ENCODE measurements at places on chromosomes 1 and 21.

GRCh38 chr1:17143760-17144159 is 24.5 kb upstream of the PADI2 start:
- DNase-seq: no peak

- DNase-seq: no peak
Measured at GRCh38 chr1:245679821-245680780, 525.3 kb downstream of the KIF26B start.

GRCh38 chr1:96520579-96520947 is 201.0 kb upstream of the PTBP2 start:
- DNase-seq: no peak

DNA sequence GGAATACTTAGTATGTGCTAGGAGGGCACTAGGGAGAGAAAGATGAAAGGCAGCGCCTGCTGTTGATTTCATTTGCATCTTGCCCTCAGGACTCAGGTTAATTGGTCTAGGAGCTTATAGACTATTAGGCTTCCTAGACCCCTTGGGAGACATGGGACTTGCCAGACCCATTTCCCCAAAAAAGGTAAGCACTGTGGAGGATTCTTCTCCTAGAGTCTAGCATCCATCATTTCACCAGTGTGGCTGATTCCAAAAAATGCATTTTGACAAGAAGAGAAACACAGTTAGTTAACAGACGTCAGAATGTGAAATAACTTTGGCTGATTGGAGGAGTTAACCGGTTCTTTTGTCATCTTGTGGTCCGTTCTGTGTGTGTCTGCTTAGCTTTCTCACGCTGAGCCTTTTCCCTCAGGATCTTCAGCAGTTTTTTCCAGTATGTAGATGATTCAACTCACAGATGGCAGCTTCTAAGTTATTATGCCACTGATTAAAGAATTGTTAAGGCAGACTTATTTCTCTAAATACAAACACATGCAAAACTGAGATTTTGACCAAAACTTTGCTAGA is 108.8 kb downstream of the KIF26B start:
- DNase-seq: no peak

- DNase-seq: no peak
Measured at GRCh38 chr1:67446893-67447292, 16.7 kb upstream of the SERBP1 start.

GRCh38 chr21:46459356-46460112 is 843 bp downstream of the DIP2A start:
- no peak for DNase-seq

- DNase-seq: no peak
Measured at GRCh38 chr1:65232461-65232990, 76.8 kb upstream of the DNAJC6 start.

DNA sequence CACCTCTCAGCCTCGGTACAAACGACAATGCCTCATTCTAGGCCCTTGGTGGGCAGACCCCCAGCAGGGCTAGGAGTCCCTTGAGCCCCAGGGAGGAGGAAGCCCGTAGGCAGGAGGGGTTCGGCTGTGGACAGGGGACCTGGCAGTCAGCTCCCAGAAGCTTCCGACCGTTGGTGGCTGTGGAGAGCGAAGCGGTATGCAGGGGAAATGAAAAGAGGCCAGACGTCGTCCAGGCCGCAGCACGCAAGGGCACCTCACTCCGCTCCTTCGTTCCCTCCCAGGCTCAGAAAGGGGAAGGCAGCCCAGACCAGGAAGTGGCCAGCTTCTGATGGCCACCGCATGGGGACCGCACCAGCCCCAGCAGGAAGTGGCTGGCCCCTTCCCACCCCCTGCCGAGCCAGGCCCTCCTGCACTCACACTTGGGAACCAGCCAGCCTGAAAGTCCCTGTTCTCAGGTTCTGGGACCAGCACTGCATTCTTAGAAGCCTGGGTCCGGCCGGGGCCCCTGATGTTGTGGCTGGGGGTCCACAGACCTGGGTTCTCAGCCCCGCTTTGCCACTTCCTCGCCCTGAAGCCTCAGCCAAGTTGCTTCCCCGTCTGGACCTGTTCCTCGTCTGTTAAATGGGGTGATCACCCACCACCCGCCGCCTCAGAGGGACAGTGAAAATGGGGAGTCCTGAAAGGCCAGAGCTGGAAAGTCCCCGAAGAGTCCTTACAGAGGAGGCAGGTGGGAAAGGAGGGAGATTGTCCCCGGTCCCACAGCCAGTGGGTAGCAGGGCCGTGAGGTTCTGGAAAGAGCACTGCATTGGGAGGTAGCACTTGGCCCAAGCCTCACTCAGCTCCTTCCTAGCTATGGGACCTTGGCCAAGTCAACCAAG is 104.0 kb upstream of the RUNX3 start:
- DNase-seq: no peak

GRCh38 chr1:16218014-16218673 is 5.7 kb upstream of the ARHGEF19 start:
- no peak for DNase-seq

DNA sequence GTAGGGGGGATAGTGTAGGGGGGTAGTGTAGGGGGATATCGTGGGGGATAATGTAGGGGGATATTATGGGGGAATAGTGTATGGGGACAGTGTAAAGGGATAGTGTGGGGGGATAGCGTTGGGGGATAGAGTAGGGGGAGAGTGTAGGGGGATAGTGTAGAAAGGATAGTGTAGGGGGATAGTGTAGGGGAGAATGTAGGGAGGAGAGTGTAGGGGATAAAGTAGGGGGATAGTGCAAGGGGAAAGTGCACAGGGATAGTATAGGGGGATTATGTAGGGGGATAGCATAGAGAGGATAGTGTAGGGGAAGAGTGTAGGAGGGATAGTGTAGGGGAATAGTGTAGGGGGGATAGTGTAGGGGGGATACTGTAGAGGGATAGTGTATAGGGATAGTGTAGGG is 12.3 kb upstream of the ARF1 start:
- DNase-seq: no peak

DNA sequence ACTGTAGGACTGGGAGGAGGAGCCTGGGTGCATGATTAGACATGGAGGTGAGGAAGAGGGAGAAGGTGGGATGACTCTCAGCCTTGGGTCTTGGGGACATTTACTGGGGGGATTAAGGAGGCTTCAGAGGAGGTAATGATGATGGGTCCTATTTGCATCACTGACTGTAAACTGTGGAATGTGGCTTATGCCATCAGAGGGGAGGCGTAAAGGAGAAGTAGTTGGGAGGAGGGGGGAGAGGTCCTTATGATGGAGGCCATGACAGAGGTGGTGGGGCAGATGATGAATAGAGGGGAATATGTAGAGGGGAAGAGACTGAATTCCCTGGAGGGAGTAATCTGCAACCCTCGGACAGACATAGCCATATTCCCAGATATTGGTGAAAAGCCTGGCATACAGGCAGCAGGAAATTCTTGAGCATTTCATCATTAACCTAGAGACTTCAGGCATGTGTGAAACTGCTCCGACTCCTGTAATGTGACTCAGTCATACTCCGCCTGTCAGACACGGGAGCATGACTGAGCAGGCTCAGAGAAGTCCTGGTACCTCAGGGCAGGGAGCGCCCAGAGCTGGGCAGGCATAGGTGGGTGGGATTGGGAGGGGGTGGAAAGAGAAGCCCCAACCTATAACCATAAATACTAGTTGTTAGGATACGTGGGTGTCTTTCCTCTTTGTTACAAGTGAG is 8.0 kb upstream of the LCE5A start:
- no peak for DNase-seq

DNA sequence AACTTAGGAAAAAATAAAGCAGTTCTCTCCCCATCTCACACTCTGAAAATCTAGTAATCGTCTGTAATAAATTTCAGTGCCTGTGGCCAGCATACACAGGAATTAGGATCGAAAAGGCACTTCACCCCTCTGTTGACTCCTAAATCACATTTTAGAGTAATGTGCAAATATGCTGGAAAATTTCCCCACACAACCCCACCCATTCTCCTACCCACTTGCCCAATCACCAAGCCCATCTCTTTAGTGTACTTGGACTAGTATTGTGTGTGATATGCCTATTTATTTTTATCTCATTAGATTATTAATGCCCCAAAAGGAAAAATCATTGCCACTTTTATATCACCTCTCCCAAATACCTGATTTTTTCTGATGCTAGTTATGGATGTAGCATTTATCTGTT is 323.3 kb downstream of the ASTN1 start:
- DNase-seq: no peak

DNA sequence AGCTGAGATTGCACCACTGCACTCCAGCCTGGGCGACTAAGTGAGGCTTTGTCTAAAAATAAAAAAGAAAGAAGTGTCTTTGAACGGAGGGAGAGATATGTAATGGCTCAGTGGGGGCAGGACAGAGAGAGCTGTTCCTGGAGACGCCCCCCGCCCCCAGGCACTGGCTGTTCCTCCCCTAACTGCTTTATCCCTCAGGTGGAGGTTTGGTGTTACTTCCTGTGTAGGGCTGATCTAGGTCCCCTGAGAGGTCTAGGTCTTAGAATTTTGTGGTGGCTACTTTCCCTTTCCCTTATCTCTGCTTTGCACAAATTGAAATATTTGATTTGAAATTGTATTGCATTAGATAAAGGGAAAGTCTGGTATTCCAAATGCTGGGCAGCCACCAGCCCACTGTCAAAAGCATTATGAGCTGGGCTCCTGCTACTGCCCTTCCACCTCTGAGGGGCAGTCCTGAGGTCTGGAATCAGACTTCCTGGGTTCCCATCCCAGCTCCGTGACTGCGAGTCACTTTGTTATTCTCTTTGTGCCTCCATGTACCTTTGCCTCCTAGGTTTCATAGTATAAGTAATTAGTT is 134.8 kb upstream of the KIF26B start:
- DNase-seq: no peak

- DNase-seq: no peak
Measured at GRCh38 chr21:42454786-42455185, 41.2 kb downstream of the RSPH1 start.

- no peak for DNase-seq
Measured at GRCh38 chr1:204146965-204147364, 4.9 kb downstream of the ETNK2 start.

- no peak for DNase-seq
Measured at GRCh38 chr1:81635816-81636215, 164.9 kb upstream of the ADGRL2 start.

GRCh38 chr1:211895126-211895759 is 64.7 kb upstream of the LPGAT1 start:
- no peak for DNase-seq

Data from NCI-H187 (cell line).